ENCODE measurements at places on chromosomes 4 and X.

DNA sequence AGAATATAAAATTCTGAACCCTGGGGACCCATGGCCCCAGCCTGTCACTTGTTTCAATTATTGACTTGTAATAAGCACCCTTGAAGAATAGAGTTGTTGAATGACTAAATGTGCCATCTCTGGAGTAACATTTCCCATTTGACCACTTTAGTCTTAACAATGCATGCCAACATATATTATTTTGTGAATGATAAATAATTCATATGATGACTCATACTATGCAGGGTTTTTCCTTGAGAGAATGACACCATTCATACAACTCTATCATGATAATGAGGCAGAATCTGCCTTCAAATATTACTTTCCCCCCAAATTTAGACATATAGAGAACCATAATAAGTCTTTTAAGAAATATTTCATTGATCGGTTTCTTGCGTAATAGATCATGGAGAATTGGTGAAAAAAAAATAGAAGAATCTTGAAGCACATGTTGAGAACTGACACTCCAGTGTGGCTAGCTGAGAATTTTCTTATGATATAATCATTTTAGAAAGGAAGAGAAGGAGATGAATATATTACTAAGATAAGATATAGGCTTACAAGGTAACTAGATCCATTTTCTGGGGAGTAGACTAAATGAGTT is 404.5 kb downstream of the GRXCR1 start:
- DNase-seq = no peak

- DNase-seq = no peak
These were observed 94.1 kb downstream of the COX18 start for GRCh38 chr4:72975488-72975784.

- DNase-seq = no peak
These were observed 38.7 kb downstream of the ARHGEF9 start for GRCh38 chrX:63746278-63746677.

DNA sequence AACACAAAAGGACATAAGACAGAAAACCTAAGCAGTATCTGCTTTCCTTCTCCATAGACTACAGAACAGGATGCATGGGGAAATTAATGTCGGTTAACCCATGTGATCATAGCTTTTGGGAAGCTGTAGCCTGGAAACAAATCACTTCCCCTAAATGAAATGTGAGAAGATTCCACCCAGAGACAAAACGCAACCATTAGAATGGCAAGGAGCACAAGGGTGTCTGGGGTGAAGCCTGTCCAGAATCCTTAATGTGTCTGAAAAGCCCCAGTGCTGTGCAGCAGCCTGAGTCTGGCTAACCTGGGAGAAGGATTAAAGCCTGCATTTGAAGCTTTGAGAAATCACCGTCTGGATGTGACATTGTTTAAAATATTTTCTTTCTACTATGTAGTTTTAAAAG is 213.3 kb downstream of the ANKRD50 start:
- no peak for DNase-seq

DNA sequence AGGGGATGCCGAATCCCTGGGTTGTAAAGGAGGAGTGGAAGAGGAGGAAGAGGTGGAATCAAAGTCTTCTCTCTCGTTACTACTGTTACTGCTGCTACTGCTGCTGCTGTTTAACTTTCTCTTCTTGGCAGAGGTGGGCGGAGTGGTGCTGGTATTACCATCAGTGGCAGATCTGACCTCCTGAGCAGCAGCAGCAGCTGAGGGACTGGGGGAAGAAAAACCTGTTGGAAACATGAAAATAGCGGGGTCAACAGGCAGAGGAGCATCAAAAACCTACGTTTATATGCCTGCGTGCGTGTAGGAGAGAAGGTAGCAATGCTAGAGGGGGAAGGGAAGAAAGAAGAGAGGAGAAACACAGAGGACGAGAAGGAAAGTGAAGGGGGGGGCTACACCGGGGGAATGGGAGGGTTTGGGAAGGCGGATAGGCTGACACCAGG is 339 bp downstream of the CUL4B start:
- no peak for DNase-seq

- DNase-seq = no peak
These were observed 9.0 kb downstream of the TNIP2 start for GRCh38 chr4:2746891-2747695.

DNA sequence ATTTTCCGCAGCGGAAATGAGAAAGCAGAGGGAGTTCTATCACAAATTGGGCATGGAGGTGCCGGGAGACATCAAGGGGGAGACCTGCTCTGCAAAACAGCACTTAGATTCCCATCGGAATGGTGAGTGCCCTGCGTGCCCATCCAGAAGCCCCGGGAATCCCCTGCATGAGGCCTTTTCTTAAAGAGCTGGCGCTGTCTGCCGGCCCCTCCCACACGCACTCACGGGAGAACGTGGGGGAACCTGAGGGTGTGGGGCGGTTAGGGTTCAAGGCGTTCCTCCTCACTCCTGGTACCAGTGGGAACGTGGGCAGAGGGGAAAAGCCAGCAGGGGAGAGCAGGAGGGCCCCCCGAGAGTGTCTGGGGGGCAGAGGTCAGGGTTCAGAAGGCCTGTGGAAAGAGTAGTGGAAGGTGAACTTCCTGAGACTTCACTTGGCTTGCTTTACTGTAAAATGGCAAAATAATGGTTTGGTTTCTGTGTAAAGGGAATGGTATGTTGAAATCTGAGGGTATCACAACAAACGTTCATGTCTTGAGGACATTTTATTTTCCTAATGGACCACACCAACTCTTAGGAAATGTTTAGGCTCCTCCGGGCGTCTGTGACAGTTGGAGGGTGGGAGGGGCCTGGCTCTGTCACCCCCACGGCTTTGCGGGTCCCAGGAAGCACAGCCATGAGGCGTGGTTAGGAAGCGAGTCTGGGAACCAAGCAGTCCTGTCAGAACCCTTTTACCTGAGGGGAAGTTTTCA is 38.0 kb downstream of the PCGF3 start:
- DNase-seq = no peak

DNA sequence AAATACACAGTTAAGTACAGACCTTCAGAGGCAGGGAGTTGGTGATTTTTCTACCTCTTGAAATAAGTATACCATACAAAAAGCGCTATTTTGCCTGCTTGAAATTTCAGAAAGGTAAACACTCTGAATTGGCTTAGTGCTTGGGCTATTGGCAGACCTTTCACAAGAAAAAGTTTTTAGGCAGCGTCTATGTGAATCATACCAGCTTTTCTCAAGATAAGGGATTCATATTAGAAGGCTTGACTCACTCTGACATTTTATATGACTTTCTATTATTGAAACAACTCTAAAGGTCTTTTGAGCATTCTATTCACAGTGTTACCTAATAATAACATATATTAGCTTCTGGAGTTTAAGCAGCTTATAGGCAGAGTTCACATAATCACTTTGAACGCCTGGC is 286.4 kb upstream of the FAT1 start:
- no peak for DNase-seq

DNA sequence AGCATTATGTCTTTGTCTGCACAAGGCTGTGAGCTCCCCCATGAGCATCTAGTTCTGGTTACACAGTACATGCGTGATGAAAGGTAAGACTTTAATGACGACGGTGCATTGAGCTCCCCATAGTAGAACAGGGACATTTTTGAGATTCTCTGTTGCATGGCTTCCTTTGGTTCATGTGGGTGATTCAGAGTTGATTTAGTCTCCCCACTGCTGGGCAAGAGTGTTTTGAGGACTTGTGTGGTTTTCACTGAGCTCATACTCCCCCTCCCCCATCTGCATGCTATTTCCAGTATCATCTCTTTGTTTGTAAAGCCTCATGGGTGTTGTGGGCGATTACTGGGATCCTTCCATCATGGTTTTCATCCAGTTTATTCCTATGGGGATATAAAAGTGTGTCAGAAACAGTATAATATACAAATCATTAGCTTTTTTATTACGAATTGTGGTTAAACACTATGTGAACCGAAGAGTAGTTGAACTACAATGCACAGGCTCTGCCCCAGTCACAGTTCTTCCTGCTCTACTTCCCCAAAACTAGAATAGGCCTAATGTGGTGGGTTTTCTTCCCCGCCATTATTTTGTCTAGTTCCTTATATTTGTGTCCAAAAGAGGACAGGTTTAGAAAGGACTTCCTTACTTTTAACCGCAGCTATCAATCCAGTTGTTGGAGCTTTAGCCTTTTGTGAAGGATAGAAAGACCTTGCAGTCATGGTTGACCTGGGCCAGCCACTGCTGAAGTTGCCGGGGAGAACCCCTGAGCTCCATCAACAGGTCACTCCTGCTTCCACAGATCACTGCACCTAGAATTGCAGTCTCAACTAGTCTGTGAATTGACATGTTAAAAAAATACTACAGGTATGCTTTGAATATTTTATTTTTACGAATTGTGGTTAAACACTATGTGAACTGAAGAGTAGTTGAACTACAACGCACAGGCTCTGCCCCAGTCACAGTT is 30.4 kb downstream of the KIT start:
- no peak for DNase-seq

DNA sequence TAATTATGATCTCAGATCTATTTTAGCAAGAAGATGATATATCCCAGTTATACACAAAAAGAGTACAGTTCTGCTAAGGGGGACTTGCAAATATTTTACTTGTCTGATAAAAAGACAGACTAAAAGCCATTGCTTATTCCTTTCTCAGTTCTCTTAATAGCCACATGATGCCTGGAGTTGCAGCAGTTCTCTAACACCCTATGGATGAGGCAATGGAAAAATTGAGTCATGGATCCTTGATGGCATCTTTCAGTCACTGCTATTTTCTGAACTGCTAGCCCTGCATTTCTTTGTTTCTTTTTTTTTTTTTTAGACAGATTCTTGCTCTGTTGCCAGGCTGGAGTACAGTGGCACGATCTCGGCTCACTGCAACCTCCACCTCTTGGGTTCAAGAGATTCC is 1956.7 kb downstream of the C4orf33 start:
- DNase-seq = no peak

GRCh38 chr4:163090997-163091684 is 75.5 kb downstream of the NAF1 start:
- DNase-seq = no peak
